ENCODE measurements at places on chromosomes 11 and 22.

DNA sequence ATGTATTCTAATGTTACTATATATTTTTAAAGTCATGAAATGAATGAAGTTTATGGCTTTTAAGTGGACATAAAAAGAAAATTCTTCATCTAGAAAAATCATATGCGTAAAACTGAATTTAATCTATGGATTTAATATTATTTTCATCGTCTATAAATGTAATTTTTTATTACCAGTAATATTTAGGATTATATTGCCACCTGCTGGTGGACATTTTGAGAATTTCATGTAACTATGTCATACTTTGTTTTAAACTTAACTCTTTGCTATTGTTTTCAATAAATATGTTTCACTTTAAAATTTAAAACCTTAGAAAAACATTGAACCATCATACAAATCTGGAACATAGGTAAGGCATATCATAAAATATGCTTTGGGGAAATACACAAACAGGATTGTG is 66.5 kb upstream of the CEP126 start:
- H3K36me3 ChIP-seq = no peaks in the 10 kb centered on the region
- no peaks in the 10 kb centered on the region for H3K27me3 ChIP-seq
- H3K4me1 ChIP-seq = no peaks in the 10 kb centered on the region

DNA sequence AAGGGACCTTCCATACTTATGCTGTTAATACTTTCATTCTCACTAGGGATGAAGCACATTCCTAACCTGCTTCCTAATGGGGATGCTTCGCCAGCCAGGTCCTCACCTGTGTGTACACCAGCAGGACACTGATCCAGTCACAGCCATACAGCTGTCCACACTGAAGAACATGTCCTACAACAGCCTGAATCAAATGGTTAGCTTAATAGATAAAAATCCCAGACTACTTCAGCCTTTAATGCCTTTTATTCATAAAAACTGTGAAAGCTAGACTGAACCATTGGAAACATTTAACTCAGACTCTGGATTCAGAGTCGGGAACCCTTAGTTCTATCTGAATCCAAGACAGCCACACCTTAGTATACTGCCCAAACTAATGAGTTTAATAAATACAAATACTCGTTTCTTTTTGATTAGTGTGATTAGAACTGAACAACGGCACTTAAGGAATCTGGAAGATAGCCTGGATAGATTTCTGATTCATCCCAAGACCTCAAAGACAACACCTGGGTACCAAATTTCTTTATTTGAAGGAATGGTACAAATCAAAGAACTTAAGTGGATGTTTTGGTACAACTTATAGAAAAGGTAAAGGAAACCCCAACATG is 3.3 kb downstream of the FTH1 start:
- H3K4me1 ChIP-seq = peaks cover 15% of the 10 kb centered on the region
- DNase-seq = no peak
- no peaks in the 10 kb centered on the region for H3K27me3 ChIP-seq
- H3K4me3 ChIP-seq = no peak overlapping the region
- H3K36me3 ChIP-seq = peaks cover 22% of the 10 kb centered on the region

- peaks cover 27% of the 10 kb centered on the region for H3K4me1 ChIP-seq
- no peaks in the 10 kb centered on the region for H3K36me3 ChIP-seq
- no peak for DNase-seq
- H3K27ac ChIP-seq = peak overlapping the region; percentile 97
These were observed 1.2 kb downstream of the SIK3 start for GRCh38 chr11:117097014-117097388.

GRCh38 chr22:50180727-50181521 is 4.8 kb upstream of the TRABD start:
- no peak for DNase-seq
- no peak overlapping the region for H3K4me3 ChIP-seq

- no peaks in the 10 kb centered on the region for H3K4me1 ChIP-seq
- no peaks in the 10 kb centered on the region for H3K36me3 ChIP-seq
- no peak overlapping the region for H3K4me3 ChIP-seq
- no peaks in the 10 kb centered on the region for H3K27me3 ChIP-seq
- H3K27ac ChIP-seq = no peak overlapping the region
These were observed 4.3 kb upstream of the RRM1 start for GRCh38 chr11:4090258-4090657.

DNA sequence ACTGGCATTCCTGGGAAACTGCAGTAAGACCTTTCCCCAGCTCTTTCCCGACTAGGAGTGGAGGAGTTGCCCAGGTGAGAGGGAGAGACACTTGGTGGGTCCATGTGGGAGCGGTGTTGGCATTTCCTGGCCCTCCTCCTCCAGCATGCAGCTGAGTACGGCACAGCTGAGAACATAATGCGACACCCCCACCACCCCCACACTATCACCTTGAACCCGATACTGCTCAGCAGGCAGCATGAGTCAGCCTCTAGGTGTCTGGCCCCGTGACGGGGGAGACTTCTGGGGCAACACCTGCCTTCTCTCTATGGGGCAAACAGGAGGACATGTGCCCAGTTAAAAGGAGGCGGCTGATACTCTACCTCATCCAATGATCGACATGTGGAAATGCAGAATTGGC is 64.4 kb downstream of the PKNOX2 start:
- no peak overlapping the region for H3K27ac ChIP-seq
- no peaks in the 10 kb centered on the region for H3K4me1 ChIP-seq
- no peak overlapping the region for H3K4me3 ChIP-seq
- DNase-seq = no peak
- no peaks in the 10 kb centered on the region for H3K36me3 ChIP-seq
- H3K27me3 ChIP-seq = no peaks in the 10 kb centered on the region
